ENCODE measurements at places on chromosomes 5 and 9. TPM values are rescaled to one million over a fixed set of nuclear protein-coding genes. Genes with fewer than 3 reads are reported as not detected.

Gene AQP3
- 1.4 TPM for total RNA-seq

Gene CACFD1
- total RNA-seq: 2.4 TPM

Gene TPPP
- total RNA-seq: not detected

Gene GFPT2
- not detected for total RNA-seq

Gene ATP6V0E1
- 150 TPM for total RNA-seq

Gene CRB2
- not detected for total RNA-seq

Gene KIAA0825
- total RNA-seq: 5.2 TPM

Gene CAMK4
- 16.2 TPM for total RNA-seq

Gene FAT2
- total RNA-seq: not detected

Gene PCDHB6
- total RNA-seq: not detected

Gene LCN2
- total RNA-seq: not detected

Gene RNF208
- total RNA-seq: 1.4 TPM

Gene SH3TC2
- not detected for total RNA-seq
